ENCODE measurements at places on chromosomes 4 and X.

GRCh38 chr4:53905276-53905940 lies 159.0 kb downstream of the CHIC2 start:
- DNase-seq = no peak

GRCh38 chrX:111167334-111167733 lies 71.3 kb downstream of the PAK3 start:
- DNase-seq = no peak

DNA sequence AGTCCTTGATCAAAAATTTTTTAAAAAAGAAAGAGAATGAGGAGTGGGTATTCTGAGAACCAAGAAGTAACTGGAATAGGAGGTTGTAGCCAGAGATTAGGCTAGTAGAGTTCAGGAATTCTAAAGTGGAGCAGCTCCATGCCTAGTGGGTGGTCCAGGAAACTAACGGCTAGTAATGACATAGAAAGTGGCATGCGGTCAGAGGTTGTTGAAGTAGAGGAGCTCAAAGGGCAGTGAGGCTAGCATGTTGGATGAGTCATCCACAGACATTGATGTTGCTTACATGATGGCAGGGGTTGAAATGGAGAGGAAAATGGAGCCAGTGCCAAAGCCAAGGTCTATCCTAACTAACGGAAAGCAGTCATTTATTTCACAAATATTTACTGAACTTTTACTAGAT lies 42.1 kb downstream of the TEX13B start:
- no peak for DNase-seq

- no peak for DNase-seq
Measured at GRCh38 chr4:48346594-48346993, 5.3 kb downstream of the SLAIN2 start.

DNA sequence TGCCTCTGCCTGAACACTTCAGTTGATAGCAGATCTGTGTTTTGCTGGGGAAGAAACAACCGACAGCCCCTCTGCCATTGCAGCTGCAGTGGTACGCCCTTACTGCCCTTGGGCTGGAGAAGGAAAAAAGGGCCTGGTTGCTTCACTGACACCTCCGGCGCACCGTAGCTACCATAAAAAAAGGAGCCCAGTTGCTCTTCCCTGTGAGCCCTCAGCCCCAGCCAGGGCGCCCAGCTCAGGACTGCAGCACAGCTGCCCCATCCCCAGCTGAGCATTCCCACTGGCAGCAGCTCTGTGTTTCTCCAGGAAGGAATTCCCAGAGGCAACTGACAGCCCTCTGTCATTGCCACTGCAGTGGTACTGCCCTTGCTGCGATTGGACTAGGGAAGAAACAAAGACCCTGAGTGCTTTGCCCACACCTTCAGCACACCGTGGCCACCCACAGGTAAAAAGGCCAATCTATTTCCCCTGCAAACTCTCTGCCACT lies 142.7 kb downstream of the DKK2 start:
- DNase-seq = no peak

DNA sequence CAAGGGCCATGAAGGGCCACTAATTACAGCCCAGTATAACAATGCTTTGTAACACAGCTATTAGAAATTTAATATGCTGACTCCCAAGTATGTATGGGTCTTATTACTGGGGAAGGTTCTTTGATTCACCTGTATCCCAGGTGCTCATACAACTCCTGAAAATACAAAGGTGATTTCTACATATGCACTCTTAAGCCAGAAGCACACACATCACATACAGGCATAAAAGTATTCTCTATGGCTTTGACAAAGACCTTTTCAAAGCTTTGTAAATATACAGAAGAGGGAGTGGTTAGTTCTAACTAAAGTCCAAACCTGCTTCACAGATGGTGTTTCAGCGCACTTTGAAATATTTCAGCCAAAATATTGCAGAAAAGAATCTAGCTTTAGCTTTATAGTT lies 191.5 kb downstream of the SNCA start:
- DNase-seq = no peak

Measured in activated CD4-positive, CD25-positive, alpha-beta regulatory T cell (primary cell).